ENCODE measurements at places on chromosomes 4 and X. TPM values are rescaled to one million over a fixed set of nuclear protein-coding genes. Genes with fewer than 3 reads are reported as not detected.

The MSL3 gene
- 11.0 TPM for total RNA-seq

The SSX4 gene
- not detected for total RNA-seq

The CCNB3 gene
- 0.11 TPM for total RNA-seq

The CDX4 gene
- not detected for total RNA-seq

The MAGEA1 gene
- total RNA-seq: not detected

The FRG2 gene
- total RNA-seq: not detected

The RBBP7 gene
- 117 TPM for total RNA-seq

The ARHGAP36 gene
- 0.24 TPM for total RNA-seq

The MTMR8 gene
- total RNA-seq: 0.73 TPM

The HSFX3 gene
- total RNA-seq: 0.59 TPM

The PASD1 gene
- not detected for total RNA-seq

The TNMD gene
- 2.6 TPM for total RNA-seq

The NBDY gene
- total RNA-seq: 29.9 TPM

The CNKSR2 gene
- total RNA-seq: 1.00 TPM

The NHS gene
- total RNA-seq: 2.6 TPM

The PABPC4L gene
- 0.89 TPM for total RNA-seq

The CYSLTR1 gene
- total RNA-seq: 1.8 TPM

The CXCL6 gene
- total RNA-seq: 0.22 TPM

The TASL gene
- total RNA-seq: 0.22 TPM

The SPIN2A gene
- total RNA-seq: 0.30 TPM

The UNC5C gene
- 1.7 TPM for total RNA-seq

The PDS5A gene
- 33.1 TPM for total RNA-seq

The NSG1 gene
- total RNA-seq: 2.6 TPM

The XAGE5 gene
- not detected for total RNA-seq

The YY2 gene
- total RNA-seq: 0.97 TPM

The SLC35A2 gene
- total RNA-seq: 13.0 TPM

The FOXP3 gene
- total RNA-seq: 0.11 TPM

The CXCL10 gene
- 2.3 TPM for total RNA-seq

The GNPDA2 gene
- 16.4 TPM for total RNA-seq

The CLTRN gene
- total RNA-seq: 0.94 TPM

The SPACA5 gene
- total RNA-seq: not detected

The BANK1 gene
- 0.22 TPM for total RNA-seq

The PARM1 gene
- total RNA-seq: 74.4 TPM

The IL21 gene
- total RNA-seq: not detected

The C4orf51 gene
- not detected for total RNA-seq

The NCAPG gene
- total RNA-seq: 0.24 TPM

The ETDB gene
- not detected for total RNA-seq

The CXorf65 gene
- total RNA-seq: not detected

The AKAP4 gene
- not detected for total RNA-seq

Measured in cardiac septum (tissue), 1 donor.